Right forelimb (tissue), 1 donor: ENCODE measurements at places on chromosomes 12 and 14.
A peak's percentile ranks its signal among the peaks of the same experiment; 100 is the strongest.

- no peak for DNase-seq
Observed at GRCh38 chr14:24665440-24665991, 31.5 kb upstream of the GZMB start.

DNA sequence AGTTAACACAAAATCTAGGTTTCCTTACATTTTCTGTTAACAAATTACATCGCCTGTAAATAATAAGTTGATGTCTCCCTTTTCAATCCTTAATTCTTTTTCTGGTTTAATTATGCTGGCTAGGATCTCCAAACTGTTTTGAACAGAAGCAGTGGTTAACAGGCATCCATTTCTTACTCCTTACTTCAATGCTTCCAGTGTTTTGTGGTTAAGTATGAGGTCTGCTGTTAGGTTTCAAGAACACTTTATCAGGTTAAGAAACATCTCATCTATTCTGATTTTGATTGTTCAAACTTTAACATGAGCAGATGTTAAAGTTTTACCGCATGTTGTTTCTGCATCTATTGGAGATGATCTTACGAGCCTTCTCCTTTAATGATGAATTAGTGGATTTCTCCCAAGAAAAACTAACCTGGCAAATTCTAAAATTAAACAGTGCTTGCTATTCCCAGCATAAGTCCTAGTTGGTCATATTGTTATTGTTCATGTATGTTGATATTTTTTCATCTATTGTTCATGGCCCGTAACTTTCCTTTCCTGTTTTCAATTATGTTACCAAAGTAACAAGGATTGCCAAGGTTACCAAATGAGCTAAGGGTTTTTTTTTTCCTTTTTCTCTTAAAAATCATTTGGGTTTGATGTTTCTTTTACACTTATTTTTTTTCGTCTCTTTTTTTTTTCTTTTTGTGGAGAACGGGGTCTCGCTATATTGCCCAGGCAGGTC, 33.4 kb downstream of the POLE start:
- DNase-seq = no peak

DNA sequence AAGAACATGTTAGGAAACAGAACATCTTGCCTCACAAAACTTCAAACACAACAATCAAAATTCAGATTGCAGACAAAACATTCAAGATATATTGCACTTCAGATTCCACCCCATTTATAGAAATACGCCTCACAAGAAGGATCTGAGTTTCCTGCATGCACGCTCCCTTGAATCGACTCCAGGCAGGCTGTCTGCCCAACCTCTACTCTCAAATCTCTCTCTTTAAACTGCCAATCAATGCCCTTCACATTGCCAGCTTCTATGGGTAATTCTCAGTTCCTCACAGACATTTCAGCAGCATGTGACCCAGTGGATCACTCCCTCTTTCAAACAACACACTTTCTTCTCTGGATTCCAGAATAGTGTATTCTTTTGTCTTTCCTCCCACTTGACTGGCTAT, 184.1 kb downstream of the PRKD1 start:
- DNase-seq = no peak

GRCh38 chr12:70754330-70754741, 117.1 kb upstream of the PTPRB start:
- no peak for DNase-seq

DNA sequence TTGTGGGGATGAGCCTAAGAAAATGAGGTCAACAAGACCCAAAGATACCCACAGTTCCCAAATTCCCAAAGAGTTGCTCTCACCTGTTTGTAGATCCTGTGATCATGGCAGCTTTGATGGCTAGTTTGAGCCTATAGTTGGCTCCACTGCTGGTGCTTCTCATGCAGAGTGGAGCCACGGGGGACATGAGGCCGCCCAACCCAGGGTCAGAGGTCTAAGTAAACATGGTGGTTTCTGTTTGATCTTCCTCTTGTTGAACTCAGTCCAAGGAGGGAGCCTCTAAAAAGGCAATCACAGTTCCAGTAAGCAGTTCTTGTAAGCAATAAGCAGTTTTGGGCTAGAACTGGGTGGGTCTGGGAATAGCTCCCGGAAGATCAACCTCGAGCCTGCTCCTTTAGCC, 125.6 kb upstream of the DHRS4 start:
- DNase-seq = no peak

- no peak for DNase-seq
Observed at GRCh38 chr12:75872762-75873161, 158.8 kb downstream of the PHLDA1 start.

GRCh38 chr12:119204671-119205285, 26.0 kb downstream of the HSPB8 start:
- no peak for DNase-seq

DNA sequence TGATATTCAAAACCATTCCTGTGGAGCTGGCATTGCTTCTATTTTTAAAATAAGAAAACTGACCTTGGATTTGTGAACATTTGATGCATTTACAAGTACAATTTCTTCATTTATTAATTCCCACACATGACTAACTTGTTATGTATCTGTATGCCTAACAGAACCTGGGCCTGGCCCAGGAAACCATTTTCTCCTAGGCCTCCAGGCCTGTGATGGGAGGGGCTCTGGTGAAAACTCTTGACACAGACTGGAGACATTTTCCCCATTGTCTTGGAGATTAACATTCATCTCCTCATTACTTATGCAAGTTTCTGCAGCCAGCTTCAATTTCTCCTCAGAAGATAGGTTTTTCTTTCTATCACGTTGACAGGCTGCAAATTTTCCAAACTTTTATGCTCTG, 42.0 kb downstream of the GLIPR1L2 start:
- DNase-seq = no peak

DNA sequence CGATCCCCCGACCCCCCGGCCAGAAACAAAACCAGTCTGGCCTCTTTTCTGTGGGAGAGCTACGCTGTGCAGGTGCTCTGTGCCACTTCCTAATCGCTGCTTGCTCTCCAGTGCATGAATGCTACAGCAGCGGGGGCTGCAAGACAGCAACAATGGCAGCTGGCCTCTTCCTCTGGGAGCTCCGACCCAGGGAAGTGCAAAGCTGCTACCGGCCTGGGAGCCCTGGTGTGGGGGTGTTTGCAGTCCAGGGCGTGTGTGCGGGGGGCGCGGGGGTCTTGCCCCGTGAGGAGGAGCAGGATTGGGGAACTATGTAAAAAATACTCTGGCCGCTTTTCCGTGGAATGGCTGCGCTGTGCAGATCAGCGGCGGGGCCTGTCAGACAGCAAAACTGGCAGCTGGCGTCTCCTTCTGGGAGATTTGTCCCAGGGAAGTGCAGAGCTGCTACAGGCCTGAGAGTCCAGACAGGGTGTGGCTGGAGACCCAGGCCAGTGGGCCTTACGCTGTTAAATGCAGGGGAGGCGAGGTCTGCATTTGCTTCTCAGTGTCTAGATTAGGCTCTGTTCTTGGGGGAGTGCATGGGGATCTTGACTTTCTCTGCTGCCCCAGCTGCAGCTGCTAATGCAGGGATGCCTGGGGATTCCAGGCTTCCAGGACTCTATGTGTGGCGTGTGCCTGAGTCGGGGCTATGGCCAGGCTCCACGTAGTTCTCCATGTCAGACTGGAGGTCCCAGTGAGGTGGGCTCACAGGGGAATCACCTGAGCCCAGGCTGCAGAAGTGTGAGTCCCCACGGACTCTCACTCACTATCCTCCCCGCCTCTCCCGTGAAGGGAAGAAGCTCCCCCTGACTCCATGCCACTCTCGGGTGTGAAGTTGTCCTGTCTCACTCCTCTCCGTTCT, 344.5 kb downstream of the AEBP2 start:
- DNase-seq = no peak

GRCh38 chr12:89663577-89664357, 44.9 kb downstream of the ATP2B1 start:
- DNase-seq = no peak

DNA sequence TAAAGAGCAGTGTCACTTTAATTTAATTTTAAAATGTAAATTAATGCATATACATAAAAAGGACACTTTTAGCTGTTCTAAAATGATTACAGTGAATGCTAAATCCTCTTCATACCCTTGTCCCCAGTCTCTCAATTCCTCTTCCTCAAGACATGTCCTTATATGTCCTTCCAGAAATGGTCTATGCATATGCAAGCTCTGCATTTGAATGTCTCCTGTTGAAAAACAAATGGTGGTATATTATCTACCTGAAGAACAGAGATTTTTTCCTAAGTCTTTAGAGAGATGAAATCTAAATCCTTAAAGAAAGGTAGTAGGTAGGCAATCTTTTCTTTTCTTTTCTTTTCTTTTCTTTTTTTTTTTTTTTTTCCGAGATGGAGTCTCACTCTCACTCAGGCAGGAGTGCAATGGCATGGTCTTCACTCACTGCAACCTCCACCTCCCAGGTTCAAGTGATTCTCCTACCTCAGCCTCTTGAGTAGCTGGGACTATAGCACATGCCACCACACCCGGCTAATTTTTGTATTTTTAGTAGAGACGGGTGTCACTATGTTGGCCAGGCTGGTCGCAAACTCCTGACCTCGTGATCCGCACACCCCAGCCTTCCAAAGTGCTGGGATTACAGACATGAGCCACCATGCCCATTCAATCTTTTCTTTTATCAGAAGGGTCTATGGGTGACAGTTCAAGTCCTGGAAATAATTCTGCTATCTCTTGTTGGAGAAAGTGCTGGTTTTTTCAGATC, 180.5 kb downstream of the PRKCH start:
- peak; percentile 29 for DNase-seq

- DNase-seq = peak; percentile 84
Observed at GRCh38 chr14:61252369-61253063, 28.6 kb downstream of the TMEM30B start.

GRCh38 chr12:123032736-123033391, 52.4 kb downstream of the ARL6IP4 start:
- no peak for DNase-seq

DNA sequence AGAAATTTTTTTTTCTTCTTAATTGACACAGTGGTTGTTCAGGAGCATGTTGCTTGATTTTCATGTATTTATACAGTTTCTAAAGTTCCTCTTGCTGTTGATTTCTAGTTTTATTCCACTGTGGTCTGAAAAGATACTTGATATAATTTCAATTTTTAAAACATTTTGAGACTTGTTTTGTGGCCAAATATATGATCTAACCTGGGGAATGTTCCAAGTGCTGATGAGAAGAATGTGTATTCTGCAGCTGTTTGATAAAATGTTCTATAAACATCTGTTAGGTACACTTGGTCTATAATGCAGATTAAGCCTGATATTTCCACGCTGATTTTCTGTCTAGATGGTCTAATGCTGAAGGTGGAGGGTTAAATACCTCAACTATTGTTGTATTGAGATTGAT, 151.4 kb upstream of the IFNG-AS1 start:
- DNase-seq = no peak

- no peak for DNase-seq
Observed at GRCh38 chr12:90280033-90280432, 571.4 kb upstream of the ATP2B1 start.

GRCh38 chr14:25069879-25070278, 19.9 kb upstream of the STXBP6 start:
- DNase-seq = no peak

- DNase-seq = no peak
Observed at GRCh38 chr12:52277486-52278245, 3.2 kb downstream of the KRT86 start.

GRCh38 chr14:32080001-32080510, 3.0 kb downstream of the ARHGAP5 start:
- DNase-seq = no peak

DNA sequence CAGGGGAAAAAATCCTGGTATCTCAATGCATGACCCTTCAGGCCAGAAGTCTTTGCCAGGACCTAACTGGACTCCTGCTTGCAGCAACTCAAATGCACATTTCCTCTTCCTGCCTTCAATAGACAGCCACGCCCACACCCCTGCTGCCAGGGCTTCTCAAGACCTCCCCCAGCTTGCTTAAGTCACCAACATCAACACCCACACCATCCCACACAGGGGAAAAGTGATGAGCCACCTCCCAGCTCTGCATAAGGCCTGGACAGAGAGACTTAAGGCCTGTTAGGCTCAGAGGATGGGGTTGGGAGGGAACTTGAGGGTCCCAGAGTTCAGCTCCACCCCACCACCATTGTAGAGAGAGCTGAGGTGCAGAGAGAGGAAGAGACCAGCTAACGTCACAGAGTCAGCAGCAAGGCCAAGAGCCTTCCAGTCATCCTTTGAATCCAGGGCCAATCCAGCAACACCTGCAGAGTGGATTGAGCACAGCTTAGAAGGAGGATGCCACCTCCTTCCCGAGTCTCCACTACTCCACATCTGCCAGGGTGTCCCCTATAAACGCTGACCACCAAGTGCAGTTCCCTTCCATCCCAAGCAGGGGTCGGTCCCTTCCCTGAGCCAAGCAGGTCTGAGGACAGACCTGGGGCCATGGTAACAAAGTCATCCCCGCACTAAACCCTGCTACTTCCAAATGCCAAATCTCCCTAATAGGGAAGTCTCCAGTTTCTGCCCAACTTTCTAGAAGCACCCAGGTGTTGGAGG, 50.0 kb downstream of the KDM2B start:
- no peak for DNase-seq

- peak; percentile 87 for DNase-seq
Observed at GRCh38 chr14:58152014-58152857, at the start of gene ARMH4. Gene ARMH4, minus strand, starts transcription at chr14:58152213. Its CDS starts 12,855 bp downstream, at chr14:58139358.

DNA sequence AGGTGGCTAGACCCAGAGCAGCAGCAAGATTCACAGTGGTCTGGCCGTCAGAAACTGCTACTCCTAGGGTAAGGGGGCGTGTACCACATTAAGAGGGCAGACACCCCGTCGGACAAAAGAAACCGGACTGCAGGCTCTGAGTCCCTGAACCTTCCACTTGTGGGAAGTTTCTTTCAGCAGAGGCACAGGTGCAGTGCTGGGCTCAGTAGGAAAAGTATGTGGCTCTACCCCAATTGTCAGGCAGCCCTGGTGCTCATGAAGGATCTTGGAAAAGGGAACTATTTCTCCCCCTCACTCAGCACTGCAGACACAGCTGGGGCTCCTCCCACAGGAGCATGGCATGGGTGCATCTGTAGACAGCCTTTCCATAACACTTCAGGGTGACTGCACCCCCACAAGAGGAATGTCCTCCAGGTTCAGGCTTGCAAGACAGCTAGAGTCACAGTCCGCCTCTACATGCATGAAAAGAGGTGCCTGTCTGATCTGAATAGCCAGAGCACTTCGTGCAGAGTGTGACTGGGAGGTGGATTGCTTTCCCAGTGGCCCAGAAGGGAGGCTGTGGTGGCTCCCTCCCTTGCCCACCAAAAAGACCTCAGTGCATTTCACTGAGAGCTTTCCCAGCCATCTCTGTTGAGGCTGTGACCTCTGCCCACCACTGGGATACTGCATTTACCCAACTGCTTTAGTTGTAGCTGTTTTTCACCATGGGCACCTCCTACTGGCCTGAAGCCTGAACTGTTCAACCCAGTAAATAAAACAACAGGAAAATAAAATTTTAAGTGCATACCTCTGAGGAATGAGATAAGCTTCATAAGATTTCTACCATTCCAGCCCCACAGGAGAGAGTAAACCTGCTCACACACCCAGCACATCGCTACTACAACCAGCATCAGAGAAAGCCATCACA, 14.2 kb downstream of the CEP128 start:
- DNase-seq = no peak

GRCh38 chr12:131132118-131132892, 178.6 kb downstream of the ADGRD1 start:
- DNase-seq = peak; percentile 89

GRCh38 chr14:22842211-22843122, 6.1 kb downstream of the MMP14 start:
- DNase-seq = no peak
